ENCODE measurements at places on chromosomes 16 and 17. TPM values are rescaled to one million over a fixed set of nuclear protein-coding genes. Genes with fewer than 3 reads are reported as not detected.
A peak's percentile ranks its signal among the peaks of the same experiment; 100 is the strongest.

Gene HIC1
- 16.8 TPM for total RNA-seq

DNA sequence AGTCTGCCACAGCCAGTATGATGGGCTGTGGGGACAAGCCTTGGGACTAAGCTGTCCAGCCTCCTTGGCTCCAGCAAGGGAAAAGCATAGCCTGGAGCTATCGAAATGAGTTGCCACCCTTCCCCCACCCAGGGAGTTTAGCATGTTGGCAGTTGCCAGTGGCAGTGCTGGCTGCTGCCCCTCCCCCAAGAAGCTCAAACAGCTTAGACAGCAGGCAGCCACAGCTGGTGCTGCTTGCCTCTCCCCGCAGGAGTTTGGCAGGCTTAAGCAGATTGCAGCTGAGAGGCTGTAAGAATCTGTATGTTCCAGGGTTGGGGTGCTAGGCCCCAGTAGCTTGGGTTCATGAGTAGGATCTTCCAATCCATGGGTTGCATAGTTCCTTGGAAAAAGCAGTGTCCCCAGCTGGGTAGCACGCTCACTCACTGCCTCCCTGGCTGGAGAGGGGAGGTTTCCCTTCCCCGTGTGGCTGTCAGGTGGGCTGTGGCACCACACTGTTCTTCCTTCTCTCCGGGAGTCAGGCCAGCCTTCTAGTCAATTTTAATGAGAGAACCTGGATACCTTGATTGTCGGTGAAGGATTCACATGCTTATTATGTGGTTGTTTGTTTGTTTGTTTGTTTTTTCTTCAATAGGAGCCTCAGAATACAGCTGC, 506.1 kb downstream of the CDH11 start:
- no peak for DNase-seq

- no peak for DNase-seq
Measured at GRCh38 chr16:91484-91883, 13.5 kb downstream of the MPG start.

Gene TEKT1
- 0.54 TPM for total RNA-seq

DNA sequence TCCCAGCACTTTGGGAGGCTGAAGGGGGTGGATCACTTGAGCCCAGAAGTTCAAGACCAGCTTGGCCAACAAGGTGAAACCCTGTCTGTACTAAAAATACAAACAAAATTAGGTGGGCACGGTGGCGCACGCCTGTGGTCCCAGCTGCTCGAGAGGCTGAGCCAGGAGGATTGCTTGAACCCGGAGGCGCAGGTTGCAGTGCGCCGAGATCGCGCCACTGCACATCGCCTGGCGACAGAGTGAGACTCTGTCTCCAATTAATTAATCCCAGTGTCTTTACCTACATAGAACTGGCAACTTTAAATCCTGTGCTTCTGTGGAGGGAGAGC, 1.5 kb upstream of the ELOB start:
- no peak for DNase-seq

Gene ASGR1
- 8.1 TPM for total RNA-seq

DNA sequence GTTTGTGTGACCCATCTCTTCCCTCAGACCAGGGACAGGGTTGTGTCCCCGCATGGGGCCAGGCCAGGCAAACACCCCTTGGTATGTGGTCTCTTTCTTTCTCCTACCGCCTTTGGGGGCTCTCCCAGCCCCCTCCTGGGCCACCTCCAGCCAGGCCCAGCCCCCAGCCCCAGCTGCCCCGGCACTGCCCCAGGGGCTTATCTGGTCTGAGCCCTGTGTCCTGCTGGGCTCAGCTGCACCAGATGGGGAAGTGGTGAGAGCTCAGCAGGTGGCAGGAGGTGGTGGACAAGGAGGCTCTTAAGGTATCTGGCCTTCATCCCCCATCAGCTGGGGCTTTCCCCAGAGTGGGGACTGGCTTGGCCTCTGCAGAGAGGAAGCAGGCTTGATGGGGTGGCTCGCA, 8.7 kb downstream of the ADAM11 start:
- peak; percentile 46 for DNase-seq

DNA sequence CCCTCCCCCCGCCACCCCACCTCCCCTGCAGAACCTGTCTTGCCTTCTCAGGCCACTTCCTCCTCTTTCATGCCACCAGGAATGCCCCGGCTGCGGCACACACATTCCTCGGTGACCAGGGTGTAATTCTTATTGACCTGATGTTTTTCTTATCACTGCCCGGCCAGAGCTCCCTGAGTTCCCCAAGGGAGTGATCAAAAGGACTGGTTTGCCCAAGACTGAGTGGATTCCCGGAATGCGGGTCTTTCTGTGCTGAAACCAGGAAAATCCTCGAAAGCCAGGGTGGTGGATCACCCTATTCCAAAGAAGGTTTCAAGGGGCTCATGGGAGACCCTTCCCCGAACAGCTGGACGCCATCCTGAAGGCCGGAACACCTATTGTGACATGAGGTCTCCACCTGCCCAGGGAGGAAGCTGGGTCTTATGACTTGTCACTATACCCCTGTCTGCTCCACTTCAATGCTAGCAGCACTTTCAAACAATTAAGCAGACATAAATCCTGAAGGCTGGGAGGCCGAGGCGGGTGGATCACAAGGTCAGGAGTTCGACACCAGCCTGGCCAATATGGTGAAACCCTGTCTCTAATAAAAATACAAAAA, 53.0 kb upstream of the RPL38 start:
- no peak for DNase-seq

Gene ENPP7
- total RNA-seq: not detected

- no peak for DNase-seq
Measured at GRCh38 chr17:17989618-17990017, 17.0 kb downstream of the DRC3 start.

- no peak for DNase-seq
Measured at GRCh38 chr17:5331506-5331905, 49.4 kb downstream of the RABEP1 start.

Gene KRTAP4-1
- not detected for total RNA-seq

DNA sequence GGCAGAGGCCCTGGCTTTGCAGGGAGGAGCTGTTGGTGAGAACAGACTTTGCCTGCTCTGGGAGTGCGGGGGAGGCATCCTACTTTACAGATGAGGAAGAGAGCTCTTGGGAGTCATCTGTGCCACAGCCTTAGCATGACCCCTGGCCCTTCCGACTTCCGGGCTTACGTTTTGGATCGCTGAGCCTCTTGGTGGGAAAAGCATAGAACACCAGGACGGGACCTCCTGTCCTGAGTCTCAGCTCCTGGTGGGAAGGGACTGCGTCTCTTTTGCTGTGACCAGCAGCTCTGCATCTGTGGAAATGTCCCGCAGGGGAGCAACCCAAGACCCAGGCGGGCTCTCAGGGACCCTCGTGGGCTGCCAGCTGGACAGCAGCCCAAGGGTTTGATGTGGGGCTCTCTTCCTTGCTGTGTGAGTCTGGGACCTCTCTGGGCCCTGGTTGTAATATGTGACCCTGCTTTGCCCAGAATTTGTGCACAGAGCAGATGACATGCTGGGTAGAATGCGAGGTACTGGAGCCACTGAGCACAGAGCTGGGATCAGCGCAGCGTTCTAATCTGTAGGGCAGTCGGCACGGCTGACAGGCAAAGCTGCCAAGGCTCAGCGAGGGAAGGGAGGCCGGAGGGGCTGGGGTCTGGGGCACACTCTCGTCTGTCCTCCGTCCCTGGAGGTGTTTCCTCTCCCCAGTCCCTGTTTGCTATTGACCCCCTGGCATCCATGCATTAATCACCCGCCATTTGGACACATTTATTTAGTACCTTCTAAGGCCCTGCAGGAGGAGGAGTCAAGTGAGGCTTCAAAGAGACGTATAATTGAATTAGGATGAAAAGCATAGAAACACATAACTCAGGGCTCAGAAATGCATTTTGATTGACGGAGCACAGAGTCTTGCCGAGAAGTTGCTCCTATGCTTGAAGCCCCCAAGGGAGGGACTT, 64.0 kb downstream of the NT5M start:
- DNase-seq: no peak

DNA sequence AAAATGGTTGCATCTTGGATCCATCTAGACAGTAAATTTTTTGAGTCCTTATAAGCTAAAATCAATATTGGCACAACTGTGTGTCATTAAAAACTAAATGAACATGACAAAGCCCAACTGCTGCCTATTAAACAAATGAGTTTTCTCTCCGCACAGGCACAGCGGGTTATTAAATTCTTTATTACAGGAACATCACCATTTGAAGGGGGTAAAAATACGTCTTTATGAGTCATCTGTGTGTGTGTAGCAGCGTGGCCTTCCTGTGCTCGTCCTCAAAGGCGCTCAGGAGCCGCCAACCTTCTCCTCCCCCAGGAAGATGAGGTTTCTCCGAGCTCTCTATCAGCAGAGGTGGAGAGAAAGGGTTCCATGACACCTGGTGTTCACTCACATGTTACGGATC, 62.6 kb upstream of the SDK2 start:
- no peak for DNase-seq

Gene LPO
- total RNA-seq: not detected

DNA sequence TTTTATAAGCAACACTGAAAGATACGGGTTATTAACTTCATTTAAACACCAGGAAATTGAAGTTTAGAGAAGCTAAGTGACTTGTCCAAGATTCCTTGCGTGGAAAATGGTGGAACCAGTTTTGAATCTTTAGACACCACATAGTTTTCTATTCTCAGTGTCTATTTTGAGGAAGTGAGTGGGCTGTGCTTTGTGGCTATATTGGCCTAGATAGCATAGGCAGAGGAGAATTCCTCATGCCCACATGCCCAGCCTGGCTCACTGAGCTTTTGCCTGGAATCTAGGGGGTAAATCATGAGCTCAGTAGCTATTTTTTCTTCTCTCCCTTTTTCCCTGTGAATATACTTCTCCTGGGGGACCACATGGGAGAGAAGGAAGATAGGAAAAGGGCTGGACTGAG, 431.3 kb downstream of the HS3ST3B1 start:
- DNase-seq: no peak

DNA sequence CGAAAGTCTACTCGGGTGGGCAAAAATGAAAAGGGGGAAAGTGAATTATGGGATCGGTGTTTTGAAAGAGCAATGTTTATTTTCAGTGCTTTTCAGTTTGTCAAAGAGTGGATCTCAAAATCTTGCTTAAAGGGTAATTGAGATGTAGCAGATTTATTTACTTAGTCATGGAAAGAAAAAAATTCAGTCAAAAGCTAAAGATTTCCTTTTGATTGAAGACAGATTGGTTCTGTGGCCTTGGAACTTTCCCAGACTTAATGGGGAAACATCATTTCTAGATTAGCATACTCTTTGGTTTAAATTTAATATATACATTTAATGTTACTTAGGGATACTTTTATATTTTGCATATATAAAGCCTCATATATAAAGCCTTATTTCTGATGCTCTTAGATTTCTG, 20.6 kb downstream of the PRKAR1A start:
- no peak for DNase-seq

Data from upper lobe of left lung (tissue), 6 donors.